RCC 7860 (cell line): ENCODE measurements at places on chromosomes 3 and 15.

GRCh38 chr3:150996731-150997130, 24.2 kb upstream of the CLRN1 start:
- no peak for DNase-seq

GRCh38 chr15:79025201-79025600, 65.4 kb downstream of the RASGRF1 start:
- no peak for DNase-seq

DNA sequence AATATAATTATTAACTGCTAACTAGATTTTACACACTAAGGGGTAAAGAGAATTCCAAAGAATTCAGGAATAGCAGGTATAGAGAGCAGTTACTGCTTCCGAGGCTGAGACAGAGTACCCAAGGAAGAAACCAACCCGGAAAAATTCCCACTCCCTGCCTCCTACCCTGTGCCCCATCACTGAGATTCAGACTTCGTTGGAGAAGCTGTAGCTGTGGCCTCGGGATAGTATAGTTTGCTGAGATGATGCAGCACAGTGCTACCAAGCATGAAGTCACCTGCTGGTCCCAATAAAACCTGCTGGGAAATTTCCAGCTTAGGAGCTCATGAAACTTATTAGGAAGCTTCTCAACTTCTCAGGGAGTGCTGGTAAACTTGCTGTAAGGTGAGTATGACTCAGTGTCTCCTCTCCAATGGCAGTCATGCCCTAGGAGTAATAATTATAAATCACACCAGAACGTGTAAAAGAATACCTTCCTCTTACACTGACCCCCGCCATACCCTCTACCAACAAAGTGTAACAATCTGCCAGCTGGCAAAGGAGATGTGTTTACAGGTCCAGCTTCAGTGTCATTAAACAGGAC, 215.2 kb upstream of the ROBO2 start:
- no peak for DNase-seq

DNA sequence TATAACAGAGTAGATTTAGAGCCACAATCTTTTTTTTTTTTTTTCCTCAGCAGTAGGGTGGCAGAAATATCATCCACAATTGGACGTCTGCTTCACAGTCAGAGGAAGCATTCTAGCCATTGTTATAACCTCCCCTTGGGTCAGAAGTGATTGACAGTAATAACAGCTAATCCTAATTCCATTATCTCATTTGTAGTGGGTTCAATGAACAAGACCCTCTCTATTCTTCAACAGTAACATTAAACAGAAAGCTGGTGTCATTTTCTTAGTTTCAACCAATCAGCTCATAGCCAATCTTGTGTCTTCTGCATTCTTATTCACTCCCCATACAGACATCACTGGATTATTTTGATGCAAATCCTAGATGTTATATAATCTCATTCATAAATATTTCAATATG, 44.6 kb downstream of the QTRT2 start:
- no peak for DNase-seq

- no peak for DNase-seq
Observed at GRCh38 chr3:26687466-26687865, 64.9 kb downstream of the LRRC3B start.

GRCh38 chr15:53869044-53869805, 109.0 kb upstream of the UNC13C start:
- no peak for DNase-seq
